Retinal pigment epithelial cell (primary cell): ENCODE measurements at places on chromosomes 3 and 15.

DNA sequence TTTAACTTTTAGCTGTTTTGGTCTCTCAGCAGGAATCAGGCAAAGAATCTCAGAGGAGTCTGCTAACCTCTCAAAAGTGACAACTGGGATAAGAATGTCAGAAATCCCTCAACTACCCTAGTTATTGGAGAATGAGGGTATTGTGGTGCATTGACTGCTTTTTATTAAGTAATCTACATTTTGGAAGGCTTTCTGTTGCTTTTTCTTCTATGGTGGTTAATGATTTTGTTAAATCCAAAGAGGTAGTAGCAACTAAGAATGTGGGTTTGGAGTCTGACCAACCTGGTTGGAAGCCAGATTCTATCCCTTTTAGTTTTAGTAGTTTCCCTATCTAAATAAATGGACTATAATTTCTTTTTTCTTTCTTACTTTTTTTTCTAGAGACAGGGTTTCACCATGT, 94.7 kb upstream of the RNF7 start:
- no peak for DNase-seq

DNA sequence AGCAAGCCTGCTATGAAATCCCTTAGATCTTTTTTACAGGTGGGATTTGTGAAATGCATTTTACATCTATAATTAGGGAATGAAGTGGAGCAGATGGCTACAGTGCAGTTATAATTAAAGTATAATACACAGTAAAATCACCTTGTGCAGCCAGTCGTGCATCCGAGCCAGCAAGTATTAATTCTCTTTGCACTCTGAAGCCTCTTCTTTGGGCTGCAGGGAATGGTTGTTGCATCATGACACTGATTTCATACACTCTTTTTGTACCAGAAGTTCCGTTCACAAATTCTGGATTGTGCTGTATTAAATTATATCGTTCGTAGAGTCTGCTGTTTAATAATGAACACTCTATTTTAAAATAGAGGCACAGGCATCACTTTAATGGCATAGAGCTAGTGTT, 28.7 kb upstream of the TP63 start:
- no peak for DNase-seq

GRCh38 chr3:11230125-11230524, 42.1 kb upstream of the ATG7 start:
- DNase-seq, result no peak

GRCh38 chr3:194930377-194931204, 244.9 kb downstream of the FAM43A start:
- DNase-seq, result peak; percentile 44

DNA sequence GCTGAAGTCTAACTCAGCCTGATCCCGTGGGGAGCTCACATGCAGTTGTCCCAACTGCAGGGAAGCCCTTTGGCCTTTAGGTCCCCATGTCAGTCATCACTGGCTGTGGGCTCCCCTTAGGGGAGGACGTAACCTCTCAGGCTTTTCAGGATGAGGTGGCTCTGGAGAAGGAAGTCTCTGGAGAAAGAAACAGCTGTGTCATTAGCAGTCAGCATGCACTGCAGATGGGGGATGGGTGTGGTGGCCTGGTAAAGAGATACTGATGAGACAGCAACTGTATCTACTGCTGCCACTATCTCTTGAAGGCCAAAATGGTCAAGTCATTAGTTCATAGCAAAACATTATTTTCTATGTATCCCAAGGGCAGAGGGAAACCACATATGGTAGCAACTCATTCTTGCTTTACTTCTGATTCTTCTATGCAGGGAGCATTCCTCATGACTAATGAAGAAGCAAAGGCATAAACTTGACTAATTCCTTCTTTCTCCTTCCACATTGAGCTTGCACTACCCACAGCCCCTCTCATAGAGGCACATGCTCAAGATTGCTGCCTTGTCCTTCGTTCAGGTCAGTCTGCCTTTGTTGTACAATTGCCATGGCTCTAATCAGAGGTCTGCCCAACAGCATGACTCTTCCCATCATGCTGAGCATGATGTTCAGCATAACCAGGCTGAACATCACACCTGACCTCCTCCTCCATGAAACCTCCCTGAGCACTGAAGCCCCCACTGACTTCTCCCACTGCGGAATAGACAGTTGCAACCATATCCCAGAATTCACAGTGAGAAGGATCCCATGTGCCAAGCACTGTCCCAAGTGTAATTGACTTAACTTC, 47.8 kb upstream of the TMEM158 start:
- DNase-seq, result no peak

DNA sequence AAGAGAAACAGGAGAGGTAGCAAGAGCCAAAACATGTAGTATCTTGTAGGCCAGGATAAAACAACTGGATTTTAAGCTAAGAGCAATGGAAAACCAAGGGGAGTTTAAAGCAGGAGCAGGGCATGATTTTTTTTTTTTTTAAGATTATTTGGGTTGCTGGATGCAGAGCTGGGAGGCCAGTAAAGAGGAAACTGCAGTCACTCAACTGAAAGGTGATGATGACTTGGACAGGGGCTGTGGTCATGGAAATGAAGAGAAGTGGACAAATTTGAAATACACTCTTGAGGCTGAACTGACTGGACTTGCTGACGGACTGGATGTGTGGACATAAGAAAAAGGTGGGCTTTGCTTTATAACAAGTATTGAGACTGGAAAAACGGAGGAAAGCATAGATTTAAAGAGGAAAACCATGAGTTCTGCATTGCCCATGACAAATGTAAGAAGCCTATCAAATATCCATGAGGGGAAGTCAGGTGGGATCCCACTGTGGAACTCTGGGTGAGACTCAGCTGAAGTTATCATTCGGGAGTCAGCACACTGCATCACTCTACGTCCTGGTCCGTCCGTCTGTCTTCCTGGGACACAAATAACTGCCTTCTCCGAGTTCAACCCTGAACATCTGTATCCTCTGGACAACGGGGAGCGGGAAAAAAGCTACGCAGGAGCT, 688 bp downstream of the XPC start:
- no peak for DNase-seq

GRCh38 chr15:35545316-35545823, 595 bp downstream of the DPH6 start:
- no peak for DNase-seq

DNA sequence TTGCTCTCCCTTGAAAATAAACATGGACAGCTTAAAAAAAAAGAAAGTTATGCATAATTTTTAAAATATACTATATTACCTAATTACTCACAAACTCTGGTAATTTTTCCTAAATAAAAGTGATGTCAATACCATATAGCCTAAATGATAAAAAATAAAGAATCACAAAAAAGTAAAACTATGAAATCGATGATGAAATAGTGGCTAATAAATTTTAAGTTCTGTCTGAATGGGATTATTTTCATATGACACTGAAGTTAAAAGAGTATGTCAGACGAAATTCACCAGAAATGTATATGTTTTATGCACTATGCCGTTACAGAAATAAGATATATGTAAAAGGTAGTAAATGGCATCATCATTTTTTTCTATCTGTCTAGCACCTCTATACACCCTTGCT, 51.4 kb downstream of the FSIP1 start:
- no peak for DNase-seq

GRCh38 chr15:27977696-27978095, 121.4 kb downstream of the OCA2 start:
- DNase-seq, result no peak

DNA sequence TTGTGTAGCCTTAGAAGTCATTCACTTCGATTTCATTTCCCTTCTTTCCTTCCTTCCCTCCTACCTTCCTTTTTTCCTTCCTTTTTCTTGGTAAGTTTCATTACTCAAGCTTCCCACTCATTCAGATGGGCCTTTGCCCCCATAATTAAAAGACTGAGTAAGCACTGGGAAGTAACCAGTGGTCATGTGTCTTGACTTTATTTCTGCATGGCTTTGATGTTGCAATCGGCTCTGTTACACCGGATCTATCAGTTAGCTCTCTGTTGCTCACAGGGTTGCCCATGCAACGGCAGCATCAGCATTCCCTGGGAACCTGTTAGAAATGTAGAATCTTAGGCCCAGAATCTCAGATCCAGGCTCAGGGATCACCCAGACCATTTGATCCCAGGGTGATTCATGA, 25.6 kb upstream of the LARS2 start:
- peak; percentile 77 for DNase-seq

DNA sequence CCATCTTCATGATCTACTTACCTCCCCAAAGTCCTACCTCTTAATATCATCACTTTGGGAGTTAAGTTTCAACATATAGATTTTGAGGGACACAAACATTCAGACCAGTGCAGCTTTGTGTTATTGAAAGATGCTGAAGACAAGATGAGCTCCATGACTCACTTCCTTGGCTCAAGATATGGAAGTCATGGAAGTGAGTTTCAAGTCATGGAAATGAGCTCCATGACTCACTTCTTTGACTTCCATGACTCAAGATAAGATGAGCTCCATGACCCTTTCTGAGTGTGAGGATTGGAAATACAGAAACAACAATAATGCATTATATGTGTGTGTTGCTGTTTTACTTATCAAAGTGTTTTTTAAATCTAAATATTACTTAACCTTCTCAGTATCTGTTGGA, 170.2 kb upstream of the TPRG1 start:
- no peak for DNase-seq

GRCh38 chr15:45129651-45130129, at the start of the genes DUOX1 and DUOXA1:
Gene DUOX1 (plus strand): TSS chr15:45129994. CDS start chr15:45131967, 1,973 bp downstream.
Gene DUOXA1 (minus strand): TSS chr15:45129879. CDS start chr15:45123014, 6,865 bp downstream.
- DNase-seq, result no peak

- DNase-seq, result no peak
Measured at GRCh38 chr3:55309336-55309735, 177.8 kb downstream of the WNT5A start.

- no peak for DNase-seq
Measured at GRCh38 chr3:97910931-97911351, 61.3 kb downstream of the RIOX2 start.

GRCh38 chr15:95468820-95469219, 861.7 kb upstream of the NR2F2 start:
- DNase-seq, result no peak

- DNase-seq, result peak; percentile 58
Measured at GRCh38 chr15:47477341-47477740, 240.0 kb upstream of the SEMA6D start.

- no peak for DNase-seq
Measured at GRCh38 chr3:186643493-186643892, 3.3 kb downstream of the FETUB start.

- DNase-seq, result no peak
Measured at GRCh38 chr15:49145651-49146609, 9.5 kb downstream of the COPS2 start.

GRCh38 chr3:41751597-41751996, 210.3 kb downstream of the ULK4 start:
- no peak for DNase-seq

DNA sequence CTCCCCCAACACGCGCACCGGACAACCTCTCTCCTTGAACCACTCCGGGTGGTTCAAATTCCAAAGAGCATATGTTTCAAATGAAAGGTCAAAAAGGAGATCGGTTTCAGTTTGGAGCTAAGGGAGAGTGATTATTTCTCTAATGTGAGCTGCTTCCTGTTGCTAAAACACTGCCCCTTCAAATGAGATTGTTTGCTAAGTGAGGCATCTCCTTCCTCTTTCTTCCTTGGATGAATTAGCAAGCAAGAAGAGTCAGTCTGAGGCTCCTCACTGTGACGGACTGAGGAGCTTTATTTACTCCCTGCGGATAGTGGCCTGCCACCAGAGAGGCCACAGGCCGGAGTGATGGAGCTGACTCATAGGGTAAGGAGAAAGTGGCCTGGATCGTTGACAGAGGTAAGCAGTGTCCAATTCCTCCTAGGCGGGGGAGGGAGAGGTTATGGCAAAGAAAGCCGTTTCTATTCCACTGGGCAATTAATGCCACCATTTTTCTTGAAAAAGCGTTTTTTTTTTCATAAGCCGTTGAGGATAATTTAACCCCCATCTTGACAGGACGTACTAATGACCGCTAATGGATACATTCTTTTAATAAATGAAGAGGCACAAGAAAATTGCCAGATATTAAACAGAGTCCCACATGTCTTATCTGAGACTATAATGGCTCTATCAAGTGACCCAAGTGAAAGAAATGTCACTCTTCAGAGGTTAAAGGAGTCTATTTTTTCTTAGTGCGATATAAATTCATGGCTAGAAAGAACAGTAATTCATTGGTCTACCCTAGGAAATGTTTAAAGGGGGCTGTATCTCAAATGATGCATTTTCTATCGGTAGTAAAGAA, 167.0 kb upstream of the ANKRD28 start:
- no peak for DNase-seq

DNA sequence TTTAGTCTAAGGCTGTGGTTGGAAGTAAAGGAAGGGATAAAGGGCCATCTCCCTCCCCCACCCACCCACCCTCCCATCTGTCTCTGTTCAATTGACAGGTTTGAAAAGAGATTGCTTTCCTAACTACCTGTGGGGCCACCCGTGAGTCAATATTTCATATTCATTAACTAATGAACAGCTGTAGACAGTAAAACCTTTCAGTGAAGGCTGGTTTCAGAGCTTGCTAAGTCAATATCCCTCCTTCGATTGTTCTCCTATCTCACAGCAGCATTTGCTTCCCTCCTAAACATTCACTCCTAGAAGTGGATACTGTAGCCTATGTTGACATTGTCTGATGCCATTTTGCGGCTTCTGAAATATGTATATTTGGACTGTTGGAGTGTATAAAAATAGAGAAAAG, 85.9 kb upstream of the SYNPR start:
- no peak for DNase-seq

DNA sequence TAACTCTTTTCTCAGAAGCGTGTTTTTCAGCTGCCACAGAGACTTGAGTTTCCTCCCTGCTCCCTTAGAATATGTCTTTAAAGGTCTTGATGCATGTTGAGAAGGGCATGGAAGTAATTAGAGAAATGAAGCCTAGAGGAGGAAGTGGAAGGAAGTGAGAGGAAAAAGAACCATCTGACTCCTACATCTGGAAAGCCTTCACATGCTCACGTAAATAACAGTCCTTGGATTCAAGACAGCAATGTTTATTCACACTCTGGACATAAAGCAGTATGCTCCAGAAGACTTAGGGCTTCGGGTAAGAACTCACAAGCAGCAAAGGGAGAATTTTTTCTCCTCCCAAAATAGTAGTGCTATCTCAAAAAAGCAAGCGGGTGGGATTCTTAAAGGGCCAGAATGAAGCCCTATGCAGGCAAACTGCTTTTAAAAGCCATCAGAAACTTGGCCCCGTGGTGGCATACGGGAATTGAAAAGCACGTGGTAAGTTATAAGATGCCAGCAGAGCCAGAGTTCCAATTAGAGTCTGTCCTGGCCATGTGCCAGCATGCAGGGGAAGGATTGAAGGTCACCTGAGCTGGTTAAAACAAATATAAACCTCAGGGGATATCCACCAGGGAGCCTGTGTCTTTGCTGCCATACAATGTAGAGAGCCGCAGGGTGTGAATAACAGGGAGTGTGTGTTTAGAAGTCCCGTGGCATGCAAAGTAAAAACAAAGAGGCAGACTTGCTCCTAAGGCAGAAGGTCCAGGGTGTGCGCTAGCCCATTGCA, 380.8 kb upstream of the NDN start:
- DNase-seq, result no peak

- DNase-seq, result no peak
Measured at GRCh38 chr3:164539215-164539614, 539.1 kb downstream of the SI start.

DNA sequence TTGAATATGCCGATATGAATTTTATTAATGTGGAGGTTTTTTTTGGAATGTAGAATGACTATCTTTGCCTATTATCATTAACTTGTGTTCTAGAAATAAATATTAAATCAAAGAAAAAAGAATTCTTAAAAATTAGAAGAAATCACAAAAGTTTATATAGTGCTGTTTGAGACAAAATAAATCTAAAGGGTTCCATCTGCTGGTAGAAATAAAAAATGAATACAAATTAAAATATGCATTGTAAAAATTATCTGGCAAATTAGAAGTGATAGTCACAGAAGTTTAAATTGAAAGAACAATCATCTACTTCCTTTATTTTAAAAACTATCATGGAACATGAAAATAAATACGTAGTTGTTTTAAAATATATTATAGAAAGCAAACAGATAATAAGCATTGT, 22.7 kb upstream of the ZBTB20 start:
- DNase-seq, result no peak
